ENCODE measurements at places on chromosomes 16 and 17.

DNA sequence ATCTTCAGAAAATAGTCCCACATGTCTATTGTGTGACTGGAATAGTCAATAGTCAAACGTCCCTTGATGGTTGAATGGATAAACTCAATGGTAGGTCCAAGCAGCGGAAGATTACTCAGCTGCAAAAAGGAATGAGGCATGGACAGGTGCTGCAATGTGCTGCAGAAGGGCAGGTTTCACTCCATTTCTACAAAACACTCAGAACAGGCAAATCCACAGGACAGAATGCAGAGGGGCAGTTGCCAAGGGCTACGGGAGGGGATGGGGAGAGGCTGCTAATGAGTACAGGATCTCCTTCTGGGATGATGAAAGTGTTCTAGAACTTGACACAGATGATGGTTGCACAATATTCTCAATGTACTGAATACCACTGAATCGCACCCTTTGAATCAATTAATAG, 151.0 kb downstream of the RBFOX3 start:
- no peak for DNase-seq

GRCh38 chr17:76240461-76241203, at the start of gene RNF157:
Gene RNF157, minus strand, starts transcription at chr17:76240493. Its CDS starts 253 bp downstream, at chr17:76240240.
- no peak for DNase-seq

- DNase-seq, result no peak
Measured at GRCh38 chr17:38916771-38917170, 8.6 kb upstream of the LASP1NB start.

DNA sequence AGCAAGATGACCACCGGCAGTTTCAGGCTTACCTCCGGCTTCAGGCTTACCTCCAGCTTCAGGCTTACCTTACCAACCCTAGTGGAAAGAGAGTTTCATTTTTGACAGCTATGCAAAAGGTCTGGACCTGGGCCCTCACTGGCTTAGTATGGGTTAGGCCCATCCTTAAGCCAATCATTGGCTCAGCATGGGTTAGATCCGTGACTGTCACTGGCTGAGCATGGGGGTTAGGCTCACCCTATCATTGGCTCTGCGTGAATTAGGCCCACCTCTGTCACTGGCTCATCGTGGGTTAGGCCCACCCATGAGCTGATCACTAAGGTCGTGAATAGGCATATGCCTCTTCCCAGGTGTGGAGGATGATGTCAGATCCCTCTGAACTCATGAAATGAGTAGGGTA, 8.1 kb downstream of the NDE1 start:
- no peak for DNase-seq

GRCh38 chr16:89572073-89572484, 3.5 kb upstream of the CPNE7 start:
- DNase-seq, result no peak

DNA sequence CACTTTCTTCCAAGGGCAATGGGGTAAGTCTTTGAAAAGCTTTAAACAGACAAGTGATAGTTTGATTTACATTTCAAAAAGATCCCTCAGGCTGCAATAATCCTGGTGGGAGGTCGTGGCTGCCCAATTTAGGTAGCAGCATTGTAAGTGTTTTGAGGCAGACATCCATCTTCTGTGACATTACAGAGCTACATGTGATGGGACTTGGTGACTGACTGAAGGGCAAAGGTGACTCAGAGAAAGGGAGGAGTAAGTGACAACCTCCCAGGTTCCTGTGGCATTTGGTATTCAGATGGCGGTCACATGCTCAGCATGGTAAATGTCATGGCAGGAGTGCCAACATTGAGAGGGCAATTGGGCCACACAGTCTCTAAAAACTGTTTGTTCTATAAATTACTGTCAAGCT, 26.5 kb downstream of the STAT3 start:
- no peak for DNase-seq

- DNase-seq, result no peak
Measured at GRCh38 chr17:30543456-30543855, 66.2 kb downstream of the GOSR1 start.

DNA sequence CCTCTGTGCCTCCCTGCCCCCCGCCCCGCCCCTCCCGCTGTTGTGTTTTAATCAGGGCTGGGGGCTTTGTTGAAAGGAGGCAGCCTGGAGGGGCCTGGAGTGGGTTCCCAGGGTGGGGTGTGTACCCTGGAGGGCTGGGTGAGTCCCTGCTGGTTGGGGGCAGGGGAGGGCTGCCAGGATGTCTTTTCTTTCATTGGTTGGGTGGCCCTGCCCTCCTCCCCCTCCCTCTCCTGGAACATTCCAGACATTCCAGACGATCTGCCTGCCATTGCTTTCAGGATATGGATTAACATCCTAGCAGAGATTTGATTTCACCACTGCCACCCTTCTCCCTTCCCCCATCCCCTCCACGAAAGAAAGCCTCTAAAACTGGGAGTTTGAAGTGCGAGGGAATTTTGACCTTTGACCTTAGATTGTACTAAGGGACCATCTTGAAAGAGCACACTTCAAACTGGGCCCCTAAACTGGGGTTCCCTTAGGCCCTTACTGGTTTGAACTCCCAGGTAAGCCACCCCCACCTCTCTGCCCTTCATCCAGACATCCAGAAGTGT, 25.3 kb downstream of the IGF2BP1 start:
- no peak for DNase-seq

- no peak for DNase-seq
Measured at GRCh38 chr17:49180998-49181635, 29.3 kb downstream of the GNGT2 start.

DNA sequence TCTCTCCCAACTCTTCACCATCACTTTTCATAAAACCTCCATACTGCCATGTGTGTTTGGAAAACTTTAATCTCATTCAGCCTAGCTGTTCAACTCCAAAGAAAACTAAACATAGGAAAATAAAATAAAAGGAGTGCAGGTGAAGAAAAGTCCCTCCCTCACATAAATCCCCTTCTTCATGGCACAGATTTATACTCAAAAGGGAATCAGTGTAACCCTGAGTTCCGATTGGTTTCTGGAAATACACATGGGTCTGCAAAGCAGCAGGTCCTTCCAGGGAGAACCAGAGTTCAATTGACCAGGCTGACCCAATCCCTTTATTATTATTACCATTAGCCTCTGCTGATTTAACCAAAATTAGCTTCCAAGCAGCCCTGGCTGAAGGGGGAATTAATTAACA, 8.9 kb upstream of the HOXB2 start:
- no peak for DNase-seq

GRCh38 chr16:88477631-88478519, 24.8 kb downstream of the ZFPM1 start:
- no peak for DNase-seq

GRCh38 chr17:1930337-1930645, 94.8 kb downstream of the RTN4RL1 start:
- DNase-seq, result no peak

DNA sequence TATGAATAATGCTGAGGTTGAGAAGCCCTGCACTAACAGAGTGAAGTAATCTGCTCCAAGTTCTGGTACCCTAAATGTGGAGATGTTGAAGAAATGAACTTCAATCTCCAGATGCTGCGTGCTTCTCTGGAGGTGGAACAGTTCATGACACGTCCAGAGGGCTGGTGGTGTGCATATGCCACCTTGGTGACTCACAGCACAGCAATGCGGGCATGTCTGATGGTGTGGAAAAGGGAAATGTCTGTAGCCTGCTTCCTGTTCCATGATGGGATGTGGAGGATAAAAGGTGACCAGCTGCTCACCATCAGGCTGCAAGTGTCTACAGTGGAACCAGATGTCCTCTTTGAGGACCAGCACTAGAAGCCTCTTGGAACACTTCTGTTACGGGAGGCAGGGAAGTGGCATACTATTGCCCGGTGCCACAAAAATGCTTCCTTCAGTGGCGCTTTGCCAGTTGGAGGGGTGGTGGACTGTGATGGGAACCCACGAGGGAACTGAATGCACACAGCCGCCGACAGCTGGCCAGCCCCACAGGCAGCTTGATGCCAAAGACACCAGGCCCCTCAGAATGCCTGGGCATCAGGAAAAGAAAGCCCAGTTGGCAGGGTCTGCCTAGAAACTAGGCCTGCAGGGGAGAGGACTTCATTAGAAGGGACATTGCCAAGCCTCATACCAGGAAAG, 19.9 kb downstream of the SNX11 start:
- no peak for DNase-seq

DNA sequence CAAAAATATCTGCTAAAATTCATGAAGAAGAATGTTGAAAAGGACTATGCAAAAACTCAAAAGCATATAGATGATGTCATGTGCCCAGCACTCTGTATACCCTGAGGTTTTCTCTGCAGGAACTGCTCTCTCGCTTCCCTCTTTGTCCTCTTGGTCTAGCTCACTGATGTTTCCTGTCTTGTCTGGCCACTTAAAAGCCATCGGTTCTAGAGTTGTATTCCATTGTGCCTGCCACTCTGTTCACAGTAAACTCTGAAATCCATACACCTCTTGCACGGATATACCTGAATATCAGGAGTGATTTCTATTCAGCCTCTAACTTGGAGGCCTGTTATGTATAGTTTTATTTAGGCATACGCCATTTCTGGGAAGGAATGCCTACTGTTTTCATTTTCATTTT, 101.0 kb upstream of the CNTNAP4 start:
- peak; percentile 3 for DNase-seq

- DNase-seq, result no peak
Measured at GRCh38 chr16:58498341-58499091, 1.4 kb upstream of the NDRG4 start.

DNA sequence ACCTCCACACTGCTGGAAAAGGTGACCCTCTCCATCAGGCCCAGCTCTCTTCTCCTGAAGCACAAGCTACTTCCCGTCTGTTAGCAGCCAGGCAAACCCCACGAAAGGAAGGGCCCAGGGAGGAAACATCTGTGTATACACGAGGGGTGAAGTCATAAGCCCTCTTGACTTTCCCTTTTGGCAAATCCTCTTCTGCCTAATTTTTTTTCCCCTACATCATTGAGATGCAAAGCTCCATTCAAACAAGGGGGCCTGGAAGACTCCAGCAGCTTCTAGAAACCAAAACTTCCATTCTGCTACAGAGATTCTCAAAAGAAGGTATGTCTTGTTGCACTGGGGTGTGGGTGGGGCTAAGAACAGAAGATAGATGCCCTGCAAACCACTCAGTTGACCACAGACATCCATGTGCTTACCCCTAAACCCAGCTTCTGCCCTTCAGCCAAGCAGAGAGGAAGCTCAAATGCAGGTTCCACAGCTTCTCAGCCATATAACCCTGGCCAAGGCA, 145.6 kb upstream of the RCVRN start:
- DNase-seq, result peak; percentile 59

DNA sequence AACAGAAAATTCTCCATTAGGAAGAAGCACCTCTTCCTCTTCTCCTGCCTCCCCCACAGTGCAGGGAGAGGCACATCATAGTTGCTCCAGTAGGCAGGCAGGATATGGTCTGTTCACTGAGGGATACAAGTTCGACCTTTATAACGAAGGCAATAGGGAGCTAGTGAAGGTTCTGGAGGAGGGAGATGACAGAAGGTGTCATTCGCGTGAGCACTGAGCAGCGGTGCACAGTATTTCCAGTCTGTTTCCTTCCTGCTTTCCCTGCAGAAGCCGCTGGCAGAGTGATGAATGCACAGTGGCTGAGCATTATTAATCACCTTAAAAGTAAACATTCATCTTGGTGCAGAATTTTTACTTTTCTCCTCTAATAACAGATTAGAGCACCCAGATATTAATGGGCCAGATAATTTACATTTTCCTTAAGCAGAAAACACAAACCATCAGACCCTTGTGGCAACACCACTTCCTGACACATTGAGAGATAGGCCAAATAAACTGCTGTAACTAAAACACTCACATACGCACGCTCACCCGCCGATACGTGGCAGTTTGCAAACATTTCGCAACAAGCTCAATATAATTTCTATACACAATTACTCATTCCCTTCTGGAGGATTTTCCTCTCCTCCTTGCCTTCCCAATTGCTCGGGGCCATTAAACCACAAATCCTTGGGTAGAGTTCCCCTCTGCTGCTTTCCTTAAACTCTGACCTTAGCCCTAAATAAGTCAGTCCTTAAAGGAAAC, 69.5 kb downstream of the AIPL1 start:
- DNase-seq, result no peak

DNA sequence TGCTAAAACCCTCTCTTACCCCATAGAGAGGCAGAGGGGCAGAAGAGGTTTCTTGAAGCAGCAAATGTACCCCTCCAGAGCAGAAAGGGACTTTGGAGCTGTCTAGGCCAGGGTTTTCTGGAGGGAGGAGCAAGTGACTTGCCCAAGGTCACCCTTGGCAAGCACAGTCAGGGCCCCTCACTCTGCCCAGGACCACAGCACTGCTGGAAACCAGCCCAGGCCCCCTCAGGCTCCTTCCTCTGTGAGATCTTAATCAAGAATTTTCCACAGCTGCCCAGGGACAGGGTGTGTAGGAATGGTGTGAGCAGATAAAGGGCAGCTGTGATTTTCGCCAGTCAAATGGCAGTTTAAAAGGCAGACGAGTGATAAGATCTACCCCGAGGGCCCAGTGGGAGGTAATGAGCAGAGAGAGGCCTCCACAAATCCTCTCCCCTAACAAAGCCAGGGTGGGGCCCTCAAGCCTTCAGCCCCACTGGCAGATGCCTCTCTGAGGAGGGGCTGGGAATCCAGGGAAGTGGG, 3.9 kb upstream of the SLC12A3 start:
- no peak for DNase-seq

GRCh38 chr16:78437352-78437968, 338.0 kb downstream of the WWOX start:
- no peak for DNase-seq

Measured in GM12864 (cell line).